ENCODE measurements at places on chromosomes 3 and 15.

- DNase-seq: no peak
Observed at GRCh38 chr15:25368850-25369249, 70.0 kb downstream of the UBE3A start.

DNA sequence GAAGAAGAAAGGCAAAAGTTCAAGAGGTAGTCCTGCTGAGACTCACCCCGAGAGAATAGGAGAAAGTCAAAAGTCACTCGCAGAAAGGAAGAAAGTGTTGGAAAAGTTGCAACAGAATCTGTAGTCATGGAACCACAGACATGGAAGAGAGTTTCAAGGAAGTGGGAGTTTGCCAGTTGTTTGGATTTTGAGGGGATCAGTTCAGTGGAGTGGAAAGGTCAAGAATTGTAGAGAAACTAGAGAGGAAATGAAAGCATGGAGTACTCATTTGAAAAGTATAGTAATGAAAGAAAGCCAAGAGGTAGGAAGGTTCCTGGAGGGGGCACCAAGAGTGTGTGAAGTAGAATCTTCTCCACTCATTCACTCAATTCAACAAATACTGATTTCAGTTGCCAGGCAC, 34.7 kb downstream of the SPTSSB start:
- no peak for DNase-seq

GRCh38 chr3:121722411-121722810, 27.1 kb downstream of the GOLGB1 start:
- DNase-seq: no peak

DNA sequence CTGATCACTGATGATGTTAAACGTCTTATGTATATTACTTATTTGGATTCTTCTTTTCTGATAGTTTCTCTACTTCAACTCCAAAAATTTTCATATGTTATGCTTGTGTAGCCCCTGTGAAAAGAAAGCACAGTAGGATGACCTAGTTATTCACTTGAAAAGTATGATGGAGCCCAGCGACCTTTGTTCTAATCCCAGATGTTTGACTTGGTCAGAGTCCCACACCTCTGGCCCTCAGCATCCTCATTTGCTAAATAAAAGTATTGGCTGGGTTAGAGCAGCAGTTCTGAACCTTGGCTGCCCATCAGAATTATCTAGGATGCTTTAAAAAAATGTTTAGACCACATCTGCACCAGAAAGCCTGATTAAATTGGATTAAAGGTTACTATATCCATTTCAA, 173.7 kb downstream of the ATG7 start:
- no peak for DNase-seq

- DNase-seq: no peak
Observed at GRCh38 chr3:124322966-124323365, 331.0 kb upstream of the ROPN1 start.

- no peak for DNase-seq
Observed at GRCh38 chr3:147405231-147406027, 914 bp downstream of the ZIC4 start.

GRCh38 chr3:11588755-11589154, 55.0 kb downstream of the VGLL4 start:
- no peak for DNase-seq

- no peak for DNase-seq
Observed at GRCh38 chr15:63332367-63333124, 49.1 kb downstream of the CA12 start.

DNA sequence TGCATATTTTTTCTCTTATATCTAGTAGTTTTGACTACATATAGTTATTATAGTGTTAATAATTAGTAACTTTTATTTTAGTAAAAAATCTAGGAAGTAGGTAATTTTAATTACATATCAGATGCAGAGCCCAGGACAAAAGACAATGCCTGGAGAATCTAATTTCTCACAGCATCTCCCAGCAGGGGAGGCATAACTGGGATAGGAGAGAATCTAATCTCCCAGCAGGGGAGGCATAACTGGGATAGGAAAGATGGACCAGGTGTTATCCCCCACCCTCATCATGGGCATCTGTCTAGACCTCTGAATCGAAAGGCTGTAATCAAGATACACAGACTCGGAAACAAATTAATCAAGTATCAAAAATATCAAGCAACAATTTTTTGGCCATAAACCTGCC, 58.2 kb downstream of the OSTN start:
- no peak for DNase-seq

- DNase-seq: no peak
Observed at GRCh38 chr3:27507515-27508266, 23.5 kb upstream of the SLC4A7 start.

DNA sequence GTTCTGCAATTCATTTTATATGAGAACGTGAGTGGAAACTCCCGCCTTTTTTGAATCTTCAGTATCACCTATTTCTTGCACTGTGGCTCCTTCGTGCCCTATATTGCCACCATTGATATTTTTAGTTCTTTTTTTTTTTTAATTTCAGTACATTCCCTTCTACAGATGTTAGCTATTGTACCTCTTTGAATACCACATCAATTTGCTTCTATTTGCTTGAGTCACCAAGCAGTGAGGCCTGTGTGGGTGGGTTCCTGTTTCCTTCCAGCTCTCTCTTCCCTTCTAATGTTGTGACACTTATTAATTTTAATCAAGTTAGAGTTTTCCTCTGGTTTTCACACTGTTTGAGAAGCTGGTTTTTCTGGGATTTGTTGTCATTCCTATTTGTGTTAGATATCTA, 8.7 kb downstream of the HACD2 start:
- no peak for DNase-seq

GRCh38 chr3:126730376-126730775, 26.3 kb downstream of the CHCHD6 start:
- no peak for DNase-seq

GRCh38 chr3:188241883-188242282, 87.9 kb downstream of the LPP start:
- no peak for DNase-seq

DNA sequence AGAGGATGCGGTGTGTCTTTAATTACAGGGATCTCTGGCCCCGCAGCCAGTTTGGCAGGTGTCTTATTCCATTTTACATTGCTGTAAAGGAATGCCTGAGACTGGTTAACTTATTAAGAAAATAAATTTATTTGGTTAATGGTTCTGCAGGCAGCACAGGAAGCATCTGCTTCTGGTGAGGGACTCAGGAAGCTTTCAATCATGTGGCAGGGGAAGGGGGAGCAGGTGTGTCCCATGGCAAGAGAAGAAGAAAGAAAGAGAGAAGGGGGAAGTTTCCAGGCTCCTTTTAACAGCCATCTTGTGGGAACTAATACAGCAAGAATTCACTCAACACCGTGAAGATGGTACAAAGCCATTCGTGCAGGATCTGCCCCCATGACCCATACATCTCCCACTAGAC, 128.0 kb upstream of the CRBN start:
- DNase-seq: no peak

- DNase-seq: no peak
Observed at GRCh38 chr15:67109141-67110034, 44.0 kb downstream of the SMAD3 start.

DNA sequence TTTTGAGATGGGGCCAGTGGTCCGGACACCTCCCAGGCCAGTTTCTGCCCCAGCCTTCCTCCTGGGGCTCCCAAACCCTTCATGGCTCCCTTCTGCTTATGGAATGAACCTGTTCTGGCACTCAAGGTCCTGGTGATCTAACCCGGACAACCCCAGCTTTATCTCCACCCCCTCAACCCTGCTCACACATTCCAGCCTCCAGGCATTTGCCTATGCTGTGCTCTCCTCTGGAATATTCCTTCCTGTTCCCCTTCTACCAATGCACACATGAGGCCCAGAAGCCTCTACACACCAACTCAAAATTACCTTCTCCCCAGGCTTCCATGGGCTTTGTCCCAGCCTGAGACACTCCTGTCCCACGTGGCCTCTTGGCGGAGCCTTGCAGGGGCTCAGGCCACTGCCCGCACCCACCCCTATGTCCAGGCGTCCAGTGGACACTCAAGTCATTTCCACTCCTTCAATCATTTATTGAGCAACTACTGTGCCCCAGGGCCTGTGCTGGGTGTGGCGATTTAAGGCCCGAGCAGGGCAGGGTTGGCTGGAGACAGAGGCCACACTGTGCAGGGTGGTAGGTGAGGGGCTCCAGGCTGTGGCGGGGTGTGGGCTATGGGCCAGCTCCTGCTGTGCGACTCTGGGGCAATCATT, 18.8 kb downstream of the PLXND1 start:
- no peak for DNase-seq

- no peak for DNase-seq
Observed at GRCh38 chr3:136151219-136151618, 44.9 kb downstream of the MSL2 start.

DNA sequence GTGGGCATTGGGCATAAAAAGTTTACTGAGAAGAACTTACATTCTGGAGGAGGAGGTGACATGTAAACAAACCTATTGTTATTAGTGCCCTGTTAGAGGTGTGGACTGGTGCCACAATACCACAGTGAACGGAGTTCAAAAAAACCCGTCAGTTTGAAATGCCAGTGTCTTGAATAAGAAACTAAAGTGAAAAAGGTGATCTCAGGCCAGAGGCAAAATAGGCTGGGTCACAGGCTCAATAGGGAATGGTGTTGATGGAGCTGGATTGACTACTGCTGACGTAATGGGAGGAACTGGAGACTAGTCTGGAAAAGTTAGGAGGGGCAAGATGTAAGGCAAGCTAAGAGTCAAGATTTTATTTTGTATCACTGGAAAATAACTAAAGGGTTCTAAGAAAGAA, 1.6 kb upstream of the DCBLD2 start:
- DNase-seq: no peak

DNA sequence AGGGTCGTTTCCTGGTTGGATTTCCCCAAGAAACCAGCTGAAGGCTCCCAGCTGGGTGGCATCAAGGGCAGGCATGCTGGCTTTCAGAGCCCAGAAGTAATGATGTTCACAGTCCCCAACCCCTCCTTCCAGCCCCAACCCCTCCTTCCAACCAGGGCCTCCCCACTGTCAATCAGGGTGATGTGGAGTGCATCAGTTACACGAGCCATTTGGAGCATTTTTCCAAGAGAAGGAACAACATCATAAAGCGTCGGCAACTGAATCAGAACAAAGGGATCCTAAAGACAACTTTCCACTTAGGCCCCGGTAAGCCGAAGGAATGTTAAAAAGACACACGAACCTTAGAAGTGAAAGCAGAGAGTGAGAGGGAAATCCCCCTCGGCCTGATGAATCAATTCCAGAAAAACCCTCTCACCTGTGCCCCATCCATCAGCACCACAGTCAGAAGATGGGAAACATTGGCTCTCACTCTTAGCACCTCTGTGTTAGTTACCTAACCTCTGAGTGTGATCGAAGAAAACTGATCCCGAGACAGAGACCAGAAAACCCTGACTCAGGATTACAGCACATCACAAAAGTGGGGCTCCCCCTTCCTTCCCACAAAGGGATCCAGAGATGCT, 101.2 kb upstream of the WNT5A start:
- no peak for DNase-seq

- no peak for DNase-seq
Observed at GRCh38 chr3:46662771-46663551, 30.5 kb downstream of the ALS2CL start.

DNA sequence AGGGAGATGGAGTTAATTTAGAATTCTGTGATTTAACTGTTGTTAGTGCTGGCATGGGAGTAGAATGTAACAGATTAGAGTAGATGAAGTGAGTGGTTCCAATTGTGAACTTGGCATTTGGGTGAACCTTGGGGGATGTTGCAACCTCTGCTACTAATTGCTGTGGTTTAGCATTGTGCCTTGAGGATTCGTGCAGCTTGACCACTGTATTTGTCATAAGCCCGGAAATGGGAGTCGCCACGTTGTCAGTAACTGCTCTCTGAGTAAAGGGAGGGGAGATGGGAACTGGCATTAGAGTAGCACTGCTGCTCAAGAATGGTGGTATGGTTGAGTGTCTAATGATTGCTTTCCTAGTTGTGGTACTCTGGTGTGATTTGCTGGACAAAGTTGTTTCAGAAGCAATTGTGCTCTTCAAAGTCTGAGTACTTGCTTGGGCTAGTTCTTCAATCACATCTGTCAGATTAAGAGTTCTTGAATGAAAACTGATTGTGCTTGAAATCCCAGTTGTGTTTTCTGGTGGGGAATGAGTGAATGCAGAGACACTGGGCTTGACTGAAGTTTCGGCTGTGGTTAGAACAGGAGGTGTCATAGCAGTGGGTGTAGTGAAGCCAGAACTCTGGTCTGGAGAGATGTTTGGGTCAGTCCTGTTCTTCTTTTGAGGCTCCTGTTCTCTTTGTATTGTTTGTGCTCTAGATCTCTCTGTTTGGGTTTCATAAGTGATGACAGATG, 15.4 kb downstream of the IGSF10 start:
- DNase-seq: no peak

GRCh38 chr3:133460809-133461208, 61.0 kb downstream of the BFSP2 start:
- no peak for DNase-seq

- no peak for DNase-seq
Observed at GRCh38 chr3:164679245-164679644, 399.1 kb downstream of the SI start.

- no peak for DNase-seq
Observed at GRCh38 chr3:152193673-152194267, 75.0 kb upstream of the MBNL1 start.

- DNase-seq: no peak
Observed at GRCh38 chr15:79463043-79463780, 31.1 kb downstream of the MINAR1 start.

GRCh38 chr15:59419170-59419569, 18.8 kb upstream of the FAM81A start:
- DNase-seq: no peak

DNA sequence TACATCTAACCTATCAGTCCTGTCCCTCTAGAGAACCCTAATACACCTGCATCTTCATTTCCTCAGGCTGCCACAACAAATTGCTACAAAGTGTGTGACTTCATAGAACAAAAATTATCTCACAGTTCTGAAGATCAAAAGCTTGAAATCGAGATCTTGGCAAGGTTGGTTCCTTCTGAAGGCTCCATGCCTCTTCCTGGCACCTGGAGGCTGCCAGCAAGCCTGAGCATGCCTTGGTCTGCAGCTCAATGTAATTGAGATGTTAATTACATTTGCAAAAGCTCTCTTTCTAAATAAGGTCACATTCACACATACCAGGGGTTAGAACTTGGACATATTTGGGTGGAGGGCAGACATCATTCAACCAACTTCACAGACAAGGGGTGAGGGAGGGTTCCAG, 86.4 kb upstream of the ABHD17C start:
- no peak for DNase-seq

GRCh38 chr3:31953091-31953490, 28.0 kb downstream of the OSBPL10 start:
- no peak for DNase-seq

DNA sequence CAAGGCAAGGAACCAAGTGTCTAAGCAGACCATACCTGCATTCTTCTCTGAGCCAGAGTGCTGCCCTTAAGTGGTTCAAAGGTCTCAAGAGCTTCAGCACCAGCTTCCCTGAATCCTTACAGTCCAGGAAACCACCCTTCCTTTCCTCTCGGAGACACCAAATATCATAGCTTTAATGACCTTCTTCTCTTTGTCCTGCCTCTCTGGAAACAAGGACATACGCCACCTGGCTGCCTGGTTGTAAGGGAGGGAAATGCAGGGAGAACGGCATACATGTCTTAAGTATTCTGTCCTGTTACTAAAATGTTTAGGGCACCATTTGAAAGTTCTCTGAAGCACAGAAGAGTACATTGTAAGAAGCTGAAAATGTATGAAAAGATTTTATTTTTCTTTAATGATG, 155.6 kb upstream of the ARRDC4 start:
- DNase-seq: no peak

GRCh38 chr3:150870406-150870805, 34.8 kb downstream of the MINDY4B start:
- DNase-seq: no peak

Measured in NCI-H1930 (cell line).